CD4-positive, alpha-beta T cell treated with Interleukin-4 for 1 hour (primary cell): ENCODE measurements at places on chromosomes 3 and 15.

GRCh38 chr3:173702561-173702960 lies 305.0 kb downstream of the NLGN1 start:
- DNase-seq: no peak

DNA sequence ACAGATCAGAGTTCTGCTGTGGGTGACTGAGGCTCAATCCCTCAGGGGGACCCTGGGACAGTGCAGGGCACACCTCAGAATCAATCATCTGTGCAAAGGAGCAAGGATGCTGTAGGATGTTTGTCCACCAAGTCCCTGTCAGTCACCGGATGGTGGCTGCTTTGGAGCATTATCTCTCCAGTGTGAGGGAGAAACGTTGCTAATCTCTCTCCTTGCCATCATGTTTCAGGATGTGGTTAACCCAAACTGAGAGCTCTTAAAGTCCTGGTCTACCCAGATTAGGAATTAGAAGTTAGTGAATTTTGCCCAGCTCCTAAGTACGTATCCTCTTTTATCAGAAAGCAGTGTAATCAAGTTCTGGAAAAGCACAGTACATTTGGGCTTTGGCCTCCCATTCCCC lies 26.2 kb upstream of the LRRC3B start:
- no peak for DNase-seq

DNA sequence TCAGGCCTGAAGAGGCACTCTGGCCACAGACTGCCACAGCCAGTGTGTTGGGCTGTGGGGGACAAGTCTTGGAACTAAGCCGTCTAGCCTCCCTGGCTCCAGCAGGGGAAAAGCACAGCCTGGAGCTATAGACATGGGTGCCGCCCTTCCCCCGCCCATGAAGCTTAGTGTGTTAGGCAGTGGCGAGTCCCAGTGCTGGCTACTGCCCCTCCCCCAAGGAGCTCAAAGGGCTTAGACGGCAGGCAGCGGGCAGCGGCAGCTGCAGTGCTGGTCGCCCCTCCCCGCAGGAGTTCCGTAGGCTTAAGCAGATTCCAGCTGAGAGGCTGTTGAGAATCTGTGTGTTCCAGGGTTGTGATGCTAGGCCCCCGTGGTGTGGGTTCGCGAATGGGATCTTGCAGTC lies 135.8 kb upstream of the RORA start:
- no peak for DNase-seq

DNA sequence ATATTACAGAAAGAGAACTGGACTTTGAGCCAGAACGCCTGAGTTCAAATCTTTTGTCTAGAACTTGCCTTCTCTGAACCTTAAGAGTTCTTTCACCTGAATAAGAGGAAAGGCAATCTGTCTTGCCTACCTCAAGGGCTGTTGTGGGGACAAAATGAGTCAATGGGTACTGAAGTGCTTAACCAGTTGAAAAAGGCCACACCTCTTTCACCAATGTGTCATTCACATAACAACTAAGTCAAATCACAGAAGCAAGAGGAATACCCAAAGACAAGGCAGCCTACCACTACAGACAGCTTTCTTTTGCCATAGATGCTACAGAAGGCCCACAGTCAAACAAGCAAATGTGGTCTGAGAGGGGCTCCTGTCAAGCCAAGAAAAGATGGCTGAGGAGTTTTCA lies 39.7 kb downstream of the NBEAL2 start:
- no peak for DNase-seq

- no peak for DNase-seq
Measured at GRCh38 chr3:158267015-158267414, 157.1 kb downstream of the RSRC1 start.

DNA sequence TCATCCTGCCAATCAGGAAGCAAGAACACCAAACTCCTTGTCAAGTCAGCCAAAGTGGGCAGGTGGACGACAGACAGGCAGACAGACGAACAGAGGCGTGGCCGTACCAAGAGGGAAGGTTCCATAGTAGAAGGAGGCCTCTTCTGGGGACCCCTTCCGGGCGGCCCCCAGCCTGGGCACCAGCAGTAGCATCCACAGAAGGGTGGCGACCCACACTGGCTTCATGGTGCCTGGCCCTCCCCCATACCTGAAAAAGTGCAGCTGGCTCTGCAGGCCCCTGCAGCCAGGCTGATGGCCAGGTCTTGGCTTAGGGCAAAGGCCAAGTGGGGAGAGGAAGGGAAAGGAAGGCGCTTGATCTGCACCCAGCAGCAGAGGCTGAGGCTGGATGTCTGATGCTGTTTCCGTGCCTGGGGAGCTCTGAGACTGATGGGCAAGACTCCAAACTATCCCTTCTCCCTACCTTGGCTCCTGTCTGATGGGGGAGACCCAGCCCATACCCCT lies 607 bp downstream of the LCTL start:
- no peak for DNase-seq

DNA sequence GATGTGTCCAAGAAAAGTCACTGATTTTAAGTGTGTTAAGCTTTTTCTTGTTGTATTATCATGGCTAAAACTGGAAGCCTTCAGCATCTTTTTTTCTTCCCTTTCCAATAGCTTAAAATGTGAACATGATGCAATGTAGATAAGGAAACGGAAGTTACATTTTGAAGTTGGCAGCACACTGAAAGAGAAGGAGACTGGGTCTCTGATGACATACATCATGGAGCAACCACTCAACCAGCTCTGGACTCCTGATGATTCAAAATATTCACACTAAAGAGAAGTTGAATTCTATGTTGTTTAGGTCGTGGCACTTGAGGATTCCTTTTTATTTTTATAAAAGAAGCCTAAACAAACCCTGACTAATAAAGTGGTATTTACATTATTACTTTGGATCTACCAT lies 488.3 kb upstream of the ALCAM start:
- no peak for DNase-seq
